Activated CD4-positive, alpha-beta memory T cell treated with anti-CD3 and anti-CD28 coated beads, Interleukin-2, amount 10 ng/mL, durations not matched to agents 7 days and 5 days (primary cell): ENCODE measurements at places on chromosomes 5 and 9. TPM values are rescaled to one million over a fixed set of nuclear protein-coding genes. Genes with fewer than 3 reads are reported as not detected.

CEP72 gene
- 24.2 TPM for total RNA-seq

EMB gene
- total RNA-seq = 188 TPM

DNA sequence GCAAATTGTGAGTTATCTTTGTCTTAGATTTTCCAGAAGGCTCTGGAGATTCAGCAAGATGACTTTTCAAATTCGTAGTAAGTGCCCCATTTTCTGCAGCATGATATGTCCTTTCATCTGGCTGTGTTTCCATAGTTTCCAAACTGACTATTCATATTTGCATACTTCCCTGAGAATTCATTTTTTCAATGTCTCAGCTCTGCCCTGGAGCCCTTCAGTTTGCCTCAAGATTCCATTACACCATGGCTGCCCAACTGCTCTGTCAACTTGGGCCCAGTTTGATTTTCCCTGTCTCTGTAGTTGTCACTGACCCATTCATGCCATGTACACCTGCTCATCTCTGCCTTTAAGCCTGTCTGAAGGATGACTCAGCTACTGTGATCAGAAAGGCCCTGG is 94.2 kb upstream of the RUSC2 start:
- no peaks in the 10 kb centered on the region for H3K27me3 ChIP-seq
- H3K4me3 ChIP-seq = no peak overlapping the region
- H3K4me1 ChIP-seq = no peaks in the 10 kb centered on the region

- H3K36me3 ChIP-seq = no peaks in the 10 kb centered on the region
- peaks cover 9% of the 10 kb centered on the region for H3K27me3 ChIP-seq
- H3K27ac ChIP-seq = no peak overlapping the region
- H3K4me3 ChIP-seq = no peak overlapping the region
Measured at GRCh38 chr5:58499231-58499630, 8.0 kb downstream of the GAPT start.

- no peak for DNase-seq
- no peak overlapping the region for H3K4me3 ChIP-seq
- peaks cover 10% of the 10 kb centered on the region for H3K4me1 ChIP-seq
- H3K36me3 ChIP-seq = peaks cover 59% of the 10 kb centered on the region
Measured at GRCh38 chr5:83058726-83059125, 18.5 kb downstream of the TMEM167A start.

GARIN3 gene
- total RNA-seq = 0.13 TPM

DNA sequence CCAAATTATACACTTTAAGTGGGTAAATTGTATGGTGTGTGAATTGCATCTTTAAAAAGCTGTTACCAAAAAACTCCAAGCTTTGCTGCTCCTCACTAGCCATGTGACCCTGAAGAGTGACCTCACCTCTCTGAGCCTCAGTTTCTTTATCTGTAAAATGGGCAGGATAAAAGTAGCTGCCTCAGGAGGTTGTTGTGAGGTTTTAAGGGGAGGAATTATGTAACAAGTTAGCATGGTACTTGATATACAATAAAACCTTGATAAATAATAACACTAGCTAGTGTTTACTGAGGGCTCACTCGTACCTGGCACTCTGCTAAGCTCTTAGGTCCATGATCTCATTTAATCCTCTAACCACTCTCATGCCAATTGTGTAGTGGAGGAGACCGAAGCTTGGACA is 19.0 kb upstream of the PHF19 start:
- H3K36me3 ChIP-seq = peaks cover 36% of the 10 kb centered on the region
- peak overlapping the region; percentile 54 for H3K27ac ChIP-seq
- peaks cover 81% of the 10 kb centered on the region for H3K4me1 ChIP-seq
- H3K4me3 ChIP-seq = no peak overlapping the region
- DNase-seq = no peak

ALG2 gene
- 30.0 TPM for total RNA-seq

DNA sequence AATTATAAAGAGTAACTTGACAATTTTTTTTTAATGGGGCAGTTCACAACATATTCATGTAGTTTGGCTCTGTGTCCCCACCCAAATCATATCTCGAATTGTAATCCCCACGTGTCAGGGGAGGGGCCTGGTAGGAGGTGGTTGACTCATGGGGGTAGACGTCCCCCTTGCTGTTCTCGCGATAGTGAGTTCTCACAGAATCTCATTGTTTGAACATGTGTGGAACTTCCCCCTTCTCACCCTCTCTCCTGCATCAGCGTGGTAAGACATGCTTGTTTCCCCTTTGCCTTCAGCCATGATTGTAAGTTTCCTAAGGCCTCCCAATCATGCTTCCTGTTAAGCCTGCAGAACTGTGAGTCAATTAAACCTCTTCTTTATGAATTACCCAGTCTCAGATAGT is 40.7 kb downstream of the FBXW11 start:
- peaks cover 41% of the 10 kb centered on the region for H3K4me1 ChIP-seq
- no peak for DNase-seq
- no peak overlapping the region for H3K4me3 ChIP-seq
- no peak overlapping the region for H3K27ac ChIP-seq
- no peaks in the 10 kb centered on the region for H3K27me3 ChIP-seq

DNA sequence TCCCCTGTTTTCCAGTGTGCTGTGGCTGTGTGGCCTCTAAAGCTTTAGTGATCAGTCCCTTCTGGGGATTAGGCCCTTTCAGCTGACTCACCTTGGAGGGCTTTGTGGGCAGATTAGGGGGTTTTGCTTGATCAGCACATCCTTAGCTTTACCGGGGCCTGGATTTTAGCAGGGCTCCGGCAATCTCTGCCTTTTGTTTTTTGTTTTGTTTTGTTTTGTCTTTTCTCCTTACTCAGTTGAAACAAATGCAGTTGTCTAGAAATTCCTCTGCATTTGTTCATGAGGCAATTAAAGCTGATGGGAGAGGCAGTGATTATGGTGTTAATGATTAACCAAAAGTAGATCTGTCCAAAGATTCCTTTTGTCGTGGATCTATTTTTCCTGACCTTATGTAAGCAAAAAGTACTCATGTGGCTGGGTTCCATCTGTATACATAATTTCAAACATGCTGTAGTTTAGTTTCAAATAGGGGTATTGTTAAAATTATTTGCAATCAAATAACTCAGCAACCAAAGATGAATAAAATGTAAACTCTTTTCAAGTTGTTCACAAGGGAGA is 5.2 kb upstream of the TDRD7 start:
- H3K36me3 ChIP-seq = peaks cover 10% of the 10 kb centered on the region
- DNase-seq = no peak
- peaks cover 62% of the 10 kb centered on the region for H3K27me3 ChIP-seq
- H3K4me1 ChIP-seq = peaks cover 4% of the 10 kb centered on the region

DNA sequence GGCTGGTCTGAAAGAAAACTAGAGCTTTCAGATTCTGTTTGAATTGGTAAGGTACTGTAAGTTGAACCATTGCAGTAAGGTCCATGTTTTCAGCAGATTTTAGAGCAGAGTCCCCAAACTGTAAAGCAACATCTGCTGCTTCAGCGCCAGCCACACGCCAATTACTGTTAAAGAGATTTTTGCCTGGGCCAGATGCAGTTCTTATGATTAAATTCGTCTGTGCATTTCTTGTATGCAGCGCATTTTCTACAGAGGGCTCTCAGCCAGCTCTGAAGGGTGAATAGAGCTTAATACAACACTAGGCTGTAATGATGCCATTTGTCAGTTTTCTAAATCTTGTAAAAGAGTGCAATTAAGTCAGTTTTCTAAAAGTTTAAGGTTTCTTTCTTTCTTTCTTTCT is 246.3 kb downstream of the COX7C start:
- DNase-seq = no peak
- H3K4me1 ChIP-seq = no peaks in the 10 kb centered on the region
- peaks cover 28% of the 10 kb centered on the region for H3K27me3 ChIP-seq
- no peaks in the 10 kb centered on the region for H3K36me3 ChIP-seq
- no peak overlapping the region for H3K4me3 ChIP-seq

DNA sequence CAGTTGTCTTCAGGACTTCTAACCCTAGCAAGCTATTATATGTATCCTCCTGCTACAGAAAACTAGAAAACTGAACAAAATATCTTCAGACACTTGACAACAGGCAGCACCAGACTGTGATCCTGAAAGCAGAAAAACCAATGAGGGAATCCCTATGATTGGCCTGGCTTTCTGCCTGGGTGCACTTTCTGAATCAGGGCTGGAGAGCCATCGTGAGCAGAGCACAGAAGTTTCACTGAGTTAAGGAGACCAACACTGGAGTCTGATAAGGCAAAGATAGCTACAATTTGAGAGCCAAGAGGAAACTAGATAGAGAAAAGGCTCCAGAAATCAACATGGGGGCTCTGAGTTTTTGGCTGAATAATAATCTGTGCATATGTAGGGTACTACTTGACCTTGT is 106.5 kb downstream of the FANCC start:
- H3K27me3 ChIP-seq = no peaks in the 10 kb centered on the region
- no peak overlapping the region for H3K27ac ChIP-seq
- H3K4me3 ChIP-seq = no peak overlapping the region

DNA sequence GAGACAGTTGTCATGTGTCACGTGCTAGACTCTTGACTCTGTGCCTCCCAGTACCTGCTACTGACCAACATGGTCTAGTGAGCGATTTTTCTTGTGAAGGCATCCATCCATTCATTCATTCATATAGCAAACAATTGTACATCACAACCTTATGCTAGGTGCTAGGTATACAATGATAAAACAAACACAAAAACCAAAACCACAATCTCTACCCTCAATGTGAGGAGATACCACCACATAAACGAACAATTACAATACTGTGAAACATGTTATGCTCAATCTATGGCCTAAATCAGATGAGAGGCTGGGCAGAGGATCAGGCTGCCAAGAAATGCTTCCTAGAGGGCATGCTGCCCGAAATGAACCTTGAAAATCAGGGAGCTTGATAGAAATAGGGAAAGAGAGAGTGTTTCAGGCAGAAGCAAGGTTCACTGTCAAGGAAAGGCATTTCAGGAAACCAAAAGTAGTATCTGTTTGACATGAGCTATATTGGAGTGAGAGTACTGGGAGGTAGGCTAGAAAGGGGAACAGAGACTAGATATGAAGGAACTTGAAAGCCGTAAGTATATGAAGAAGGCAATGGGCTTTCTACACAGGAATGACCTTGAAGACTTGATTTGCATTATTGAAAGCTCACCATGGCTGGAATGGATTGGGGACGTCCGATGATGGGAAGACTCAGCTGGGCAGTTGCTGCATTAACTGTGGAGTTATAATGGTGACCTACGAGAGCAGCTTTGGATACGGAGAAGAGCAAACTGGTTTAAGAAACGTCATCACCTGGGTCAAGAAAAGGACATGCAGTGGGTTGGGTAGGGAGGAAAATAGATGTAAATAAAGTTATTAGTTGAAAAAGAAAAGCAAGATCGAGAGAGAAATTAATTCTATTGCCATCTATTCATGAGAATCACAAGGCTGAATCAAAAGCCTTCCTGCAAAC is 90.1 kb downstream of the THBS4 start:
- H3K4me3 ChIP-seq = peak overlapping the region; percentile 1
- H3K27ac ChIP-seq = peak overlapping the region; percentile 75
- DNase-seq = no peak
- H3K4me1 ChIP-seq = peaks cover 38% of the 10 kb centered on the region

- H3K36me3 ChIP-seq = peaks cover 4% of the 10 kb centered on the region
- H3K4me1 ChIP-seq = no peaks in the 10 kb centered on the region
- no peak overlapping the region for H3K4me3 ChIP-seq
- DNase-seq = no peak
- peaks cover 22% of the 10 kb centered on the region for H3K27me3 ChIP-seq
Measured at GRCh38 chr5:15501091-15501791, 1.3 kb downstream of the FBXL7 start.

- peak overlapping the region; percentile 1 for H3K27ac ChIP-seq
- H3K4me1 ChIP-seq = peaks cover 65% of the 10 kb centered on the region
- no peaks in the 10 kb centered on the region for H3K27me3 ChIP-seq
Measured at GRCh38 chr9:70407081-70407503, 7.4 kb downstream of the KLF9 start.

GRCh38 chr5:152634586-152634985 is 229.5 kb upstream of the NMUR2 start:
- H3K27me3 ChIP-seq = no peaks in the 10 kb centered on the region
- DNase-seq = no peak
- H3K4me3 ChIP-seq = no peak overlapping the region
- no peak overlapping the region for H3K27ac ChIP-seq
- no peaks in the 10 kb centered on the region for H3K36me3 ChIP-seq

DNA sequence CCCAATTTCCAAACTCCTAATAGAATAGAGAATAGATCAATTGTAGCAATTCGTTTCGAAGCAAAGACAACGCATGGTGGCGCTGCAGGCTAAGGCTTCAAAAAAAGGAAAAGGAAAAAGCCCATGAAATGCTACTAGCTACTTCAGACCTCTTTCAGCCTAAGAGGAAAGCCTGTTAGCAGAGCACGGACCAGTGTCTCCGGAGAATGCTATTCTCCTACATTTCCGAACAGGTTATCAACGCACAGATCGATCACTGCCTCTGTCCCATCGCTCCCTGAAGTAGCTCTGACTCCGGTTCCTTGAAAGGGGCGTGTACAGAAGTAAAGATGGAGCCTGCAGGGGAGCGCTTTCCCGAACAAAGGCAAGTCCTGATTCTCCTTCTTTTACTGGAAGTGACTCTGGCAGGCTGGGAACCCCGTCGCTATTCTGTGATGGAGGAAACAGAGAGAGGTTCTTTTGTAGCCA is at the start of gene PCDHB15:
Gene PCDHB15 (plus strand): TSS at position 146 of the 468 bp plus-strand sequence. CDS start 184 bp downstream, at position 330.
- no peak for DNase-seq
- no peaks in the 10 kb centered on the region for H3K4me1 ChIP-seq
- H3K27me3 ChIP-seq = peaks cover 4% of the 10 kb centered on the region
- no peak within 1 kb of the TSS for H3K27ac ChIP-seq

IRX2 gene
- not detected for total RNA-seq

ZSWIM6 gene
- 7.1 TPM for total RNA-seq

DNA sequence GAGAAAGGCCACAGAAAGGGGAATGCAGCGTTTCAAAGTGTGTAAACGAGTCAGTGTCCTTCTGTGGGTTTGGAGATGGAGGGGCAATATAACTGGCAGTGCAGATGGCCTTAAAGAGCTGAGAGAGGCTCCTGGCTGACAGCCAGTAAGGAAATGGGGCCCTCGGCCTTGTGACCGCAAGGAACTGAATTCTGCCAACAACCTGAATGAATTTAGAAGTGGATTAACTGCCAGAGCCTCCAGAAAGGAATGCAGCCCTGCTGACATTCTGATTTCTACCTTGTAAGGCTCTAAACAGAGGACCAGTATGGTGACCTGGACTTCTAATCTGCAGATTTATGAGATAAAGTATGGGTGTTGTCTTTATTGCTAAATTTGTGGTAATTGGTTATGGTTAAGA is 17.5 kb upstream of the NREP start:
- H3K4me1 ChIP-seq = no peaks in the 10 kb centered on the region
- no peak for DNase-seq
- no peak overlapping the region for H3K4me3 ChIP-seq
- H3K27ac ChIP-seq = no peak overlapping the region

AGXT2 gene
- total RNA-seq = not detected

GRCh38 chr9:121398374-121398773 is 28.3 kb upstream of the STOM start:
- no peak overlapping the region for H3K4me3 ChIP-seq
- DNase-seq = no peak
- H3K4me1 ChIP-seq = peaks cover 20% of the 10 kb centered on the region
- no peak overlapping the region for H3K27ac ChIP-seq

GRCh38 chr5:173771121-173771724 is 116.9 kb upstream of the CPEB4 start:
- no peaks in the 10 kb centered on the region for H3K4me1 ChIP-seq
- peaks cover 3% of the 10 kb centered on the region for H3K27me3 ChIP-seq
- no peaks in the 10 kb centered on the region for H3K36me3 ChIP-seq
- H3K27ac ChIP-seq = no peak overlapping the region

GRCh38 chr5:28117691-28118090 is 1079.3 kb upstream of the CDH9 start:
- no peak overlapping the region for H3K27ac ChIP-seq
- H3K4me1 ChIP-seq = no peaks in the 10 kb centered on the region
- H3K27me3 ChIP-seq = no peaks in the 10 kb centered on the region
- H3K4me3 ChIP-seq = no peak overlapping the region
- DNase-seq = no peak

- H3K36me3 ChIP-seq = no peaks in the 10 kb centered on the region
- DNase-seq = no peak
- H3K4me1 ChIP-seq = no peaks in the 10 kb centered on the region
- peaks cover 15% of the 10 kb centered on the region for H3K27me3 ChIP-seq
Measured at GRCh38 chr9:34559624-34560455, 29.7 kb downstream of the CNTFR start.

NIM1K gene
- 0.73 TPM for total RNA-seq
